NCI-H1092 treated with DMSO at 0.1 percent for 48 hours (cell line): ENCODE measurements at places on chromosomes 11 and 22.

DNA sequence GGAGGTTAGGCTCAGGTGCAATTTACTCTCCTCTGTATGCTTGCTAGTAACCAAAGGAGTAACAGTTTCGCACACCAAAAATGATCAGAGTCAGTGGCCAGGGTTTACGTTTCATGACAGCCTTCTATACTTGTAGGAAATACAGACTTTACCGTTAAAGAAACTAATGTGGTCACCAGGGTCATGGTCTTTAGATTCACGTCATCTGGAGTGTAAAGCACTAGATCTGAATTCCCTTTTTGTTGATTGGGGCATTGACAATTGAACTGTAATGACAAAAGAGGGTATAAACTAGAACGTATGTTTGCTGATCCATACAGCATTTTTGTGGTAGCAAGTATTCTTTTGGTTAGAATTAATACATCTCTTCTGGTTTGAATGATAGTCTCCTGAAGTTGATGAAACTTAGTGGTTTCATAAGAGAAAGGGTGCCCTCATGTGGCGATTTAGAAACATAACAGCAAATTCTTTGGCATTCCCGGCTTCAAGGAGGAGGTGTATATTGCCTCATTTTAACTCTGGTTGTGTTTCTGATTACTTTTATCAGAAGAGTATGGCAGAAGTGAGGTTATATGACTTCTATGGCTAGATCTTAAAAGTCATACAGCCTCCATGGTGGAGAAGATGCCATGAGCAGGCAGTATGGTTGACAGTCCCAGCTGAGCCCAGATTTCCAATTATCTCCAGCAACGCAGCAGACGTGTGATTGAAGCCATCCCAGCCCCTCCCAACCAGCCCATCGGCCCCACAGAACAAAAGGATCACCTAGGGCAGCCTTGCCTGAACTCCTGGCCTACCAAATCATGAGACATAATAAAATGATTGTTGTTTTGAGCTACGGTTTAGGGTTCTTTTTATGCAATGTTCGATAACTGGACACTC is 35.1 kb downstream of the MMP7 start:
- DNase-seq: peak; percentile 83

DNA sequence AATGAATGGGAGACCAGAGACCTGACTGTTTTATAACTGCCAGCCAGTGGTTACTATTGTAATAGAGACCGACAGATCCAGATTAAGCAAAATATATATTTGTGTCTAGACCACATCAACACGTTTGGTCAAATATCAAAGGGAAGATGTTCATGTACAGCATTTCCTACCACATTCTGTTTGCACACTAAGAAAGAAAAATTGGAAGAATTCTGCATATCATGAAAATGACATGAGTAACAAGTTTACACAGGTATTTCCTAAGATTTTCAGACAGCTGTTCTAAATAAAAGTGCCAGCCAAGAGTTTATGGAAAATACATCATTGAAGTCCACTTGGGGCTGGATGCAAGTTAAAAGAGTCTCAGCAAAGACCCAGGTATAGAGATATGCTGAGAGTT is 145.5 kb upstream of the ANO3 start:
- DNase-seq: no peak

- DNase-seq: no peak
These were observed 143.4 kb downstream of the MAML2 start for GRCh38 chr11:96199563-96200025.

DNA sequence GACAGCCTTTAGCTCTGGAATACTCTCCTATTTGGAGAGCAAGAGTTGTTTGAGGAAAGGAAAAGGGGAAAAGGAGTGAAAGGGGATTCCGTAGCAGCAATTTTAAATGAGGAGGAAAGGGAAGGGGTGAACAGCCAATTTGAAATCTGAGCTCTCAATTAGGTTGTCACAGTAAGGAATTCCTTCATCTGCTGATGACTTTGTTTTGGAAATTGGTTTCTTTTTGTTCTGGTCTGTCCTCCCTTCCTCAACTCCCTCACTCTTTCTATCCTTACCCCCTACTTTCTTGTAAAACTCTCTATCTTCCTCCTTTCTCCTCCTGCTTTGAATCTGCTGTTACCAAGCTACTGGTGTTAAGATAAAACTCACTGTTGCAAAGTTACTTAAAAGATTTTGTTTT is 1155.6 kb downstream of the DLG2 start:
- DNase-seq: no peak
